AML-193 (cell line): ENCODE measurements at places on chromosomes 1 and 21.

DNA sequence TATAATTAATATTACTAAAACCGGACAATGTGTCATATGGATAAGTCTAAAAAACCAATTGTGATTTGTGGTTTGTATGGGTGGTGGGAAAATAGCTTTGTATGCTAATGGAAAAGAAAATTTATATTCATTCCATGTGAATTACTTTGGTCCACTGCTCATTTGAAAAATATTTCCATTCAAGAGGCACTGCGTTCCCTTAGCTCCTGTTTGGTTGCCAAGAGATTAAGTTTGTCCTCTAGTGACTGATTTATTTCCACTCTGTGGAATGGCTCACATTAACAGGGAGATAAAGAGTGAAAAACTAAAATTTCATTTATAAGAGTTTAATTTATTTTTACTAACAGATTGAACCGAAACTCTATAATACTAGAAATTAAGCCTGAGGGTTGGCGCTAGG is 744.1 kb upstream of the CHRM3 start:
- DNase-seq = no peak

- DNase-seq = no peak
Measured at GRCh38 chr1:16925635-16926490, 4.1 kb downstream of the CROCC start.

DNA sequence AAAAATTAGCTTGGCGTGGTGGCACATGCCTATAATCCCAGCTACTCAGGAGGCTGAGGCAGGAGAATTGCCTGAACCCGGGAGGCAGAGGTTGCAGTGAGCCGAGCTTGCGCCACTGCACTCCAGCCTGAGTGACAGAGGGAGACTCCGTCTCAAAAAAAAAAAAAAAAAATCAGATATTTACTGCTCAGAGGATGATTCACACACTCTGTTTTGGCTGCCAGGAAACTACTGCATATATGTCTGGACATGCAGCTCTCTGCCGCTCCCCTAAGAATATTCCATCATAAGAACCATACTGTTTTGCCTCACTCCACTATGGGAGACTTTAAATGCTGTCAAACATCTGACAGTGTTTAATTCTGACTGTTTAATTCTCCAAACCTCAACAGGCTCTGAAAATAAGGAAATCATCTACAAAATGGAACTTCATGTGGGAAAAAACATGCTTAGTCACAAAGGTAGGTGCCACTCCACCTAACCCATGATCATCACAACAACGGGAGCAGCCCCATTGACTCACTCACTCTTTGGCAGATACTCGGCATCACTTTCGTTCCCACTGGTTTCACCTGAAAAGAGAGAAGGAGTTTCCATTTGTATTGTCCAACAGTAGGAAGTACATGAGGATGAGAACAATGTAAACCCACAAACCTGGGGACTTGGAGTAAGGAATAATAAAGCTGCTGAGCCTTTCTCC is 29.3 kb upstream of the BCAS2 start:
- DNase-seq = no peak

DNA sequence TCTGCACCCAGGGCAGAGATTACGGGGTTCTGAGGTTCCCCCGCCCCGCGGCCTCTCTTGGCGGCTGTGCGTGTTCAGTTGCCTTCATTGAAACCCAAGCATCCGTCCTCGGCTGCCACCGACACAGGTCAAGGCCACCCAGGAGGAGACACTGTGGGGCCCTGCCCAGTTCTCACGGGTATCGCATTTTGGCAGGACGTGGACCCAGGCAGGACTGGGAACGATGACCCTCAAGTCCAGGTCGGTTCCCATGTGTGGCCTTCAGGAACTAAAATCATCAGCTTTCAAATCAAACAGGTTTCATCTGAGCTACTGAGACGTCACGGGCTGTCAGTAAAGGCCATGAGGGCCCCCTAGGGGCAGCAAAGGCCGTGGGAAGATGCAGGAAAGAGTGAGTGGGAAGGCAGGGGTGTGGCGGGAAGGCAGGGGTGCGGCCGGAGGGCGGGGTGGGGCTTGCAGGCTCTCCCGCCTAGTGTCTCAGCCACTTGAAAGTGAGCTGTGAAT is 7.0 kb upstream of the C1orf174 start:
- no peak for DNase-seq

DNA sequence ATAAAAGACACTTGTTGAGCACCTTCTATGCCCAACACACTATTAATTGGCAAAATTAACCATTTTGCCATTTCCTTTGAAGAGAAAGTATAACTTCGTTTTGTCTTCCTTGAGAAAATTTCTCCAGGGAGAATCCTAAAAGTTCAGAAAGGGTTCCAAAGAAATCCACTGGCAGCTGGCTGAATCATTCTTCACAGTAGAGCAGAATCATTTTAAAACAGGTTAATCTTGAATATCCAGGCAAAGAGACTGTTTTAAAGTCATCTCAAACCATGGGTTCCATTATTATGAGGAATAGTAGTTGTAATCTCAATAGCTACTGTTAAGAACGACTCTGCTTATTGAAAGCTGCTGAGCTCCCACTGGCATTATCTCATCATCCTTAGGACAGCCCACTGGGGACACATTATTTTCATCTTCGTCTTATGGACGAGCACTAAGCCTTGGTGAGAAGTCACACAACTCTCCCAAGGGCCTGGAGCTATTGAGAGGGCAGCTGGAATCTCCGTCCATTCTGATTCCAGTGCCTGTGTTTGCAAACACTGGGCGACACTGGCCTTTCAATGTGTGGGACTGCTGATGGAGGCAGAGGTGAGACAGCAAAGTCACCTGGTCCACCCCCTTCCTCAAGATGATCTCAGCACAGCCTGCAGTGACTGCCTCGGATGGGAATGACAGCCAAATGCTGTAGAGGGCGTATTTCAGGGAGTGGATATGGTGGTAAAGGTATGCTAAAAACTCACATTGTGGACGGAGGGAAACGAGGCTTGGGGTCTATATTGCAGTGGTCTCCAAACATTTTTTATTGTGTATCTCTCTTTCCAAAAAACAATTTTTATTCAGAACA is 15.3 kb upstream of the PGBD5 start:
- no peak for DNase-seq

DNA sequence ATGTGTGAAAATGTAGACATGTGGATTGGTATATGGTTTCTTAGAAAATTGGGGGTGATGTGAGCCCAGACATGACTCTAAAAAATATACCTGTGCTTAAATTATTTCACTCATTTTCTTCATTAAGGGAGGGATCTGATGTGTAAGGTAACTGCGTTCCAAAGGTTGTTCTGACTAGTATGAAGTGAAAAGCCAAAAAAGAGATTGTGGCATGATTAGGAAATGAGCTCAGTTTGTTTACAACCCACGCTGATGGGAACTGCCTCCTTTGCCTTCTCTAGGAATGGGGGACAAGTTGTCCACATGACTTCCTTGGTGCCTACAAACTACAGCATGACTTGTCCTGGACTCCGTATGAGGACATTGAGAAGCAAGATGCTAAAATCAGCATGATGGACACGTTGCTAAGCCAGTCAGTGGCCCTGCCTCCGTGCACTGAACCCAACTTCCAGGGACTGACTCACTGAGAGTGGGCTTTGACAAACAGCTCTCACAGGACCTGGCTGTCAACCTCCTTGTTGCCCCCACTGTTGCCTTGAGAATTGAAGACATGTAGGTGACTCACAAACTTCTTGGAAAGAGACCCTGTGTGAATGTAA is 8.0 kb downstream of the C1orf50 start:
- DNase-seq = no peak

DNA sequence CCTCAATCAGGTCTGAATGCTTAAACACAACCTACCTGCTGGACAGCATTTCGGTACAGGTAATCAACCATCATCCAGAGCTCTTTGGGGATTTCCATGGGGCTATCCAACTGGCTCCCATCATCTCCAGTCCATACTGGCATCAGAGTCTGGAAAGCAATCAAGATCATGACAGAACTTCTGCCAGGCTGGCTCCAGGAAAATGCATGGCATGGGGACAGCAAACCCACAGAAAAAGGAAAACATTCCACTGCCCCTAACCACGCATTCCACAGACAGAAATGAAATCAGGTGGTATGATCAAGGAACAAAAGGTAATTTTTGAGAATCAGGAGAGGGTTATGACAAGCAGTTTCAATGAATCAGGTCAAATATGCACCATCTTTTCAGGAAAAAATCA is 9.1 kb upstream of the MTF1 start:
- no peak for DNase-seq
